ENCODE measurements at places on chromosomes 2 and 18.

- DNase-seq = no peak
These were observed at the start of gene FAM110C for GRCh38 chr2:46471-47345. Gene FAM110C (minus strand): TSS chr2:46505. CDS start chr2:46385, 120 bp downstream.

GRCh38 chr2:231991664-231992063 is 30.2 kb downstream of the DIS3L2 start:
- no peak for DNase-seq

DNA sequence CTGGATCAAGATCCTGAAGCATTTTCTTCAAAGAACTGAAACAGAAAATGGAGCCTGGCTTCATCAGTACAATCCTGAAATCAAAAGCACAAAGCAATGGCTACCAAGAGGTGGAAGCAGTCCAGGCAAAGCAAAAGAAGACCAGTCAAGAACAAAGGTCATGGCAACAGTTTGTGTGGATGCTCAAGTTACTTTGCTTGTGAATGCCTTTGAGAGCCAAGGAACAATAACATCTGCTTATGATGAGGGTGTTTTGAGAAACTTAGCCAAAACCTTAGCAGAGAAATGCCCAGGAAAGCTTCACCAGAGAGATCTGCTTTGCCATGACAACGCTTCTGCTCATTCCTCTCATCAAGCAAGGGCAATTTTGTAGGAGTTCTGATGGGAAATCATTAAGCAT is 723.1 kb downstream of the TMEM182 start:
- DNase-seq = no peak

- no peak for DNase-seq
These were observed 34.2 kb downstream of the CHRNA1 start for GRCh38 chr2:174729797-174730697.

DNA sequence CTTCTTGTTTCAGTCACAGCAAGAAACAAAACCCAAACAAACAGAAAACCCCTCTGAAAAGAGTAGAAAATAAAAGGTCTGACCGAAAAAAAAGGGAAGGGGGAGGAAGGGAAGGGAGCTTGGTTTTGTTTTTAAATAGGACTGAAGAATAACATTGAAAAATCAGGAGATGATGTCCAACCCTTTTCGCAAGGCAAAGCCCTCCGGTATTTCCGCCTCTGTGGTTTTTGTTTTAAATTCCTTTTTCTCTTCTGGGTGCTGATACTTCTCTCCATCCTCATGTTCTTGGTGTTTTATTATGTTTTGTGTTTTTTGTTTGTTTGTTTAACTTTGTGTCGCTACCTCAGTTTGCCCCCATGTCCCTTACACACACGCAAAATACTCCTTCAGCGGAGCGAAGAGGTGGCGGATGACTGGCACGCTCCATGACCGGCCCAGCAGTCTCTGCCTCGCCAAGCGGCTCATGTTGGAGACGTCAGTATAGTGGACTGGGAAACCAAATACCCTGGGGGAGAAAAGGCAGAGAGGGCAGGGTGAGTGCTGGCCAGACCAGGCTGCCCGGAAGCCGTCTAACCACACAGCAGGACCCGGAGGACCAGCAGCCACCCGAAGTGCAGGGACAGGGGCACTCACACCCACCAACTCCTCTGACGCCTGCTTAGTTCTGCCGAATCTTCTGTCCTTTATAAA is 65.7 kb upstream of the POMC start:
- no peak for DNase-seq

DNA sequence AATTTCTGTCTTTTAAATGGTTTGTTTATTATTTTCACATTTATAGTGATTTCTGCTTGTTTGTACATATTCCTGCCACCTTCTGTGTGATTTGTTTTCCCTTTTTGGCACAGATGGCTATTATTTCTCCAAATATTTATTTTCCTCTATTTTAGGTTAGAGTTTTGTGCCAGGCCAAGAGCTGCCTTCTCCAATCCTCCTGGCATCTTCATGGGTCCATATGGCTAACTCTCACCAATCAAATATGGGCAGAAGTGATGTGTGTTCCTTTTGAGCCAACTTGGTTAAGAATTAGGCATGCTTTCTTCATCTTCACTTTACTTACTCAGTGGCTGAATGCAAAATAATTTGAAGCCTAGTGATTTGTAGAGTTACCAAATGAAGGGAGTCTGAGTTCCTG is 697.1 kb upstream of the CELF4 start:
- DNase-seq = no peak

GRCh38 chr2:113886479-113887008 is 3.3 kb upstream of the ACTR3 start:
- peak; percentile 74 for DNase-seq
